T-helper 1 cell (primary cell): ENCODE measurements at places on chromosomes 2 and 18.
A peak's percentile ranks its signal among the peaks of the same experiment; 100 is the strongest.

GRCh38 chr2:3805201-3805939 lies 102.0 kb downstream of the DCDC2C start:
- no peak for DNase-seq

GRCh38 chr2:69054431-69054830 lies 41.5 kb downstream of the ANTXR1 start:
- DNase-seq = no peak

GRCh38 chr2:239723486-239724193 lies 301.5 kb downstream of the NDUFA10 start:
- DNase-seq = no peak

- DNase-seq = no peak
Observed at GRCh38 chr2:138157372-138157771, 193.1 kb downstream of the HNMT start.

DNA sequence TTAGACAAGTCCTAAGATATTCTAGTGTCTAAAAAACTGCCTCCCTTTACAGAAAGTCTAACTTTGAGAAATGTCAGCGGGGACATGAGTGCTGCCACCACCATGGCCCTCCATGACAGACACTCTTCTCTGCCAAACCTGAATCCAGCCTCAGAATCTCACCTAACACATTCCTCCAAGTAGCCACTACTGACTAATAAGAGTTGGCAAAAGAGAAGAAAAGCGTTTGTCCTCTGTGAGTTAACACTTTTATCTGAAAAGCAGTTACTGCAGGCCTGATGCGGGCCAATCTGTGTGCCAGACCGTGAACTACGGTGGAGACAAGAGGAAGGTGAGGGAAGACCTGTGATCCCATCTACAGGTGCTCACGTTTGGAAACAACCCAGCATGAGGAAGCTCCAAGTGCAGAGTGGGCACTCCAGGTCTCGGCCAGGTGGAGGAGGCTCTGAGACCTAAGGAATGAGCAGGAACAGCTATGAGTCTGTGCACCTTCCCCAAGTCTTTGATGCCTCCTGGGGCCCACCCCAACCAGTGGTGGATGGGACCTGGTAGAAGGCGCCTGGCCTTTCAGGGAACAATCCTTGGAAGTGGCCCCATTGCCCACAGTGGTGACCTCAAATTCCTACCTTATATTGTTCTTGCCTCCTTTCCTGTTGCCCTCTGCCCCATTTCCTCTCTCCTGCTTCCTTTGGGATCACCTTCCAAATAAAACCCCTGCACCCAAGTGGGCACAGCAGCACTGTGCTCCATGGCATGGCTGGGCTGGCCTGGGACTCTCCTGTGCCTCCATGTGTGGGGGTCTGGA lies 91.6 kb downstream of the BIN1 start:
- no peak for DNase-seq

GRCh38 chr2:144889348-144889747 lies 369.4 kb upstream of the ZEB2 start:
- DNase-seq = no peak

GRCh38 chr2:19141234-19142004 lies 217.0 kb downstream of the OSR1 start:
- no peak for DNase-seq

- no peak for DNase-seq
Observed at GRCh38 chr2:223696719-223697118, 94.6 kb upstream of the SCG2 start.

GRCh38 chr18:27838225-27838624 lies 338.7 kb downstream of the CDH2 start:
- DNase-seq = no peak

GRCh38 chr2:152097801-152098495 lies 896 bp downstream of the CACNB4 start:
- DNase-seq = no peak

- DNase-seq = no peak
Observed at GRCh38 chr2:200681697-200682096, 95.9 kb downstream of the AOX1 start.

- no peak for DNase-seq
Observed at GRCh38 chr2:2877427-2877826, 500.2 kb downstream of the EIPR1 start.

GRCh38 chr2:232385660-232386489 lies 7.3 kb downstream of the ALPP start:
- DNase-seq = no peak

GRCh38 chr2:237152361-237152760 lies 66.7 kb downstream of the COPS8 start:
- DNase-seq = no peak

GRCh38 chr2:201517094-201517493 lies 65.6 kb downstream of the STRADB start:
- no peak for DNase-seq

GRCh38 chr2:17148407-17149145 lies 369.7 kb downstream of the RAD51AP2 start:
- no peak for DNase-seq

DNA sequence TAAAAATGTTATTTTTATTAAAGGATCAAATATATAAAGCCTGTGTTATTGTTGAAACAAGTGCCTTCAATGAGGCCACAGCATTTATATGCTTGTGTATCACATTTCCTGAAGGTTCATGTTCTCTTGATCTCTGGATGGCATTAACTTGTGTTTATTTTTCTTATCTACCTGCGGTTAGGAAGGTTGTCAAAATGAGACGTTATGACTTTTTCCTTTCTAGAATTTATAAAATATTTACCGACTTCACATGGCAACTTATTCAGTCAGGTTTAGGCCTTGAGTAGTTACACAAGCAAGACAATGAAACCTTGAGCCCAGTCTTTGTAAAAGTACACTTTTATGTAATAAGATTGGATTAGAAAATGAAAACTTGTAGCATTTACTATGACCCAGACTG lies 196.4 kb upstream of the ACVR2A start:
- no peak for DNase-seq

GRCh38 chr2:8543060-8543382 lies 138.8 kb upstream of the ID2 start:
- no peak for DNase-seq

DNA sequence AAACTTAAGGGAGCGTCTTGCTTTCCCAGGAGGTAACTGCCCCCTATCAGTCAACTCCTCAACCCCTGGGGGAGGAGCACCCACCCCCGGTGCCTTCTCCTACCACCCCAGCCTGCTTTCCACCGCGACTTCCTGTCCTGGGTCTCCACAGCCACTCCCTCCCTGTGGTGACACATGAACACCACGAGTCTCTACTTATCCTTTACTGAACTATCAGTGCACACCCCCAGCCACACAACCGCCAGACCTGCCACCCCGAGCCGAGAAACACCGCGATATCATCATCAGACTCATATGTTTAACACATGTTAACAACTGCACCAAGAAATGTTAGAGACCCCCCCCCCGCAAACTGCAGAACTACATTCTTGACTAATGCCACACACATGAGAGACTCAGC lies 43.3 kb downstream of the LONRF2 start:
- DNase-seq = no peak

DNA sequence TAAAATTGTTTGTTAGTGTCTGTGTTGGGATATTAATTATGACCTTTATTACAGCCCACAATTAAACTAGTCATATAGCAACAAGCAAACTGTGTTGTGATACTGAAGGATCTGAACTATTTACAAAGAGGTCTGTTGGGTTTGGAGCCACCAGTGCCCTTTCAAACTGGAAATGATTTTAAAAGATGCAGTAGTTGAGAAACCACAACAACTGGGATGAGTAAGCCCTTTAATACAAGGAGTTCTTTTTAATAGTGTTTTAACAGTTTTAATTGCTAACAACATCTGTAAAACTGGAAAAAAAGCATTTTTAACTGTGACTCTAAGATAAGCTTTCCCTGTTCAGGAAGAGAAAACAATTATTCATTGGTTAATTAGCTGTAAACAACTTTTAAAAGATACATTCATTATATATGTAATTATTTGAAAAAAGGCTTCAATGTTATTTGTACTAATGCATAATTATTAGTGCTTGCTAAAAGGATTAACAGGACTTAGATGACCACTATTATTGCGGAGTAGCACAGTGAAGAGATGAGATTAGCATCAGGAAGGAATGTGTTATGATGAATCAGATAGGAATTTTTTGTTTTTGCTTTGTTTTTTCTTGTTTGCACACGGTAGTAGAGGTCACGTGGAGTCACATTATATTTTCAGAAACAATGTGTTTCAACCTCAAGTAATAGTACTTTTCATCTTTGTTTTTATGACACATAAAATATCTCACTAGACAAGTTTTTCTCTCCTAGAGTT lies 392.7 kb upstream of the FANCL start:
- DNase-seq = no peak

GRCh38 chr2:216149741-216150140 lies 40.6 kb downstream of the XRCC5 start:
- DNase-seq = no peak

DNA sequence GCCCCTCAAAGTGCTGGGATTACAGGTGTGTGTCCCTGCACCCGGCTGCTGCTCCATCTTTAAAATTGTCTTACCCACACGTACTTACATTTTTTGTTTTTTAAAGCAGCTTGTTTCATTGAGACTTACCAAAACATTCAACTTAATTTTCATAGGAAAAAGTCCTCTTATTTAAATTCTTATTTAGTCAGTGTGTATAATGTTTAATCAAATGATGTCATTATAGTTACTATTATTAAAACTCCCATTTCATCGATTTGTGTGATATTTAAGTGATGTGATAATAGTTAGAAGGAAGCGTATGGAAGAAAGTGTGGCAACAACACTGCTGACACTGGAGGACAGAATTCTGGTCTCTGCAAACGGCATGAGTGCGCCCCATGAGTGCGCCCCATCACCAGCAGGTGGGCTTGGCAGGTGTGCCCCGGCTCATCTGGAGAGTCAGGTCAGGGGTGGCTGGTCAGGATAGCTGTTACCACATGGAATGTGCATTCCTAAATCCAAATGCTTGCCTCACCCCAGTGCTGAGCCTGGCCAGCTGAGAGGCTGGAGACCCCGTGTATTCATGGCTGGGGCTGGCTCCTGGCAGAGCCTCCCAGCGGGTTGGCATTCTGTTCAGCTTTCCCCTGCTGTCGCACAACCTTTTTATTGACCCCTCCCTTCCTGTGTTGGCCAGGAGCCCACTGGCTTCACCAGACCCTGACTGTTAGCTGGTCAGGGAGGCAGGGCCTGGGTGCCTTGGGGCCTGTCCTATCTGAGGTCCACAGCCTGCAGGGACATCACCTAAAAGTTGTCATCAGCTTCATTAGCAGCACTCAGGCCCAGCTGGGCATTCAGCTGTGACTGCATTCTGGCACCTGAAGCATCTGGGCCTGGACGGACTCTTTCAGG lies 79.7 kb downstream of the AGAP1 start:
- no peak for DNase-seq

- no peak for DNase-seq
Observed at GRCh38 chr18:61841706-61842105, 51.1 kb downstream of the RNF152 start.

DNA sequence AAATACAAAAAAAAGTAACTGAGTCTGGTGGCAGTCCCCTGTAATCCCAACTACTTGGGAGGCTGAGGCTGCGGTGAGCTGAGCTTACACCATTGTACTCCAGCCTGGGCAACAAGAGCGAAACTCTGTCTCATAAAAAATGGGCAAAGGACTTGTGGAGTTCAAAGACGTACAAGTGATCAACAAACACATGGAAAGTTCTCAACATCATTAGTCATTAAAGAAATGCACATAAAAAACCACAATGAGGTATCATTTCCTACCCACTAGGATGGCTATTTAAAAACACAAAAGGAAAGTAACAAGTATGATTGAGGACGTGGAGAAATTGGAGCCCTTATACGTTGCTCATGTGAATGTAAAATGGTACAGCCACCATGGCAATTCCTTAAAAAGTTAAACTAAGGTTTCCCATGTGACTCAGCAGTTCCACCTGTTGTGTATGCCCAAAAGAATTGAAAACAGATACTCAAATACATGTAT lies 52.3 kb downstream of the RAB10 start:
- peak; percentile 61 for DNase-seq

GRCh38 chr2:68770271-68771111 lies 35.9 kb downstream of the ARHGAP25 start:
- DNase-seq = no peak

DNA sequence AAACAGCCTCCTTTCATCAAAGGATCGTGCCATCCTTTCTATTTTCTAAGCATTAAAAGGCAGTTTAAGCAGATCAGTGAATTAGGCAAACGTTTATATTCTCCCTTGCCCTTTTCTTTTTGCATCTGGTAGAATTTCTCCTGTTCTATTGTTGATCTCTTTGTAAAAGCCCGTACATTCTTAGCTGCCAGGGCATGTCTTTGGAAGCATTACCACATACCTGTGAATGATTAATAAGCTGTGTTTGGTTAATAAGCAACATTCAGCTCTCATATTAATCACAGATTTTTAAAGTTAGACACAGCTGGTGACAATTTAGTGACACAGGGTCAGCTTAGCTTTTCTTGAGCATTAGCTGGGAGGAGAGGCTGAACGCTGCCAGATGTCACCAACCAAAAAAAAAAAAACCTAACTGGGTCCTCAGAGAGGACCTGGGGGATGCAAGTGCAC lies 33.8 kb upstream of the CYP1B1 start:
- no peak for DNase-seq

DNA sequence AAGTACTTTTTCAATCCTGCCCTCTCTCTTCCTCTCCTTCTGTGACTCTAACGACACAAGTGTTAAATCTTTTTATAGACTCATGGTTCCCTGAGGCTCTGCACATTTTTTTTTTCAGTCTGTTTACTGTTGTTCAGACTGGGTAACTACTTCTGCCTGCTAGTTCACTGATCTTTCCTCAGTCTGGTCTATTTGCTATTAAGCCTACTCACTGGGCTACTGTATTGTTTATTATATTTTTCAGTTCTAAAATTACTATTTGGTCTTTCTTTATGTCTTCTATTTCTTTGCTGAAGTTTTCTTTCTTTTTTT lies 21.3 kb downstream of the PPP3R1 start:
- no peak for DNase-seq

DNA sequence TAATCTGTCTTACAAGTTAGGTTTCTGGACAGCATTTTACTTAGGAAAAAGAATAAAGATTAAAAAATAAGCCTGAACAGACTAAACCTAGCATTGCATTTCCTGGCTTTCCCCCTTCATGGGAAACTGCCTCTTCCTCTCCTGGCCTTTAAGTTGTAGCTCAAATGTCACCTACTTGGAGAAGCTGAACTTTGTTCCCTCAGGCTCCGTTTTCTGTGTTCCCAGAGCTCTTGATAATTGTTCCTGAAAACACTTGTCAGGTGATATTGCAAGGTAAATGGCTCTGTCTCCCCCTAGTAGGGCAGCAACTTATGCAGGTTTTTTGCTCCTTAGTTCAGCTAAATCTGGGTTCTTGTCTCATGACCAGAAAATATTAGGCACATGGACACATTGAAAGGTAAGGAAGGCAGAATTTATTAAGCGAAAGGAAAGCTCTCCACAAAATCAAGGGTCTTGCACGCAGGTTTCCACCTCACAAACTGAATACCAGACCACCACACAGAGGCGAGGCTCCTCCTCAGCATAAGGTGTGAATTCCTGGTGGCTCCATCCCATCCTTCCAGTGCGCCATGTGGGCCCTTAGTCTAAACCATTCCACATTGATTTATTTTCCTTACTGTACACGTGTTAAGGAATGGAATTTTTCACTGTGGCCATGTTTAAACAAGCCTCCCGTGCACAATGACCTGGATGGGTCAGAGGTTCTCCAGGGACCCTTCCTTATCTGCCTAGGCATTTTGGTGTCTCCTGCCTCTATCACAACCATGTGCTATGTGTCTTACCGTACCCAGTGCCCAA lies 229.3 kb downstream of the HNMT start:
- DNase-seq = no peak
